ENCODE measurements at places on chromosomes 1 and 21.

DNA sequence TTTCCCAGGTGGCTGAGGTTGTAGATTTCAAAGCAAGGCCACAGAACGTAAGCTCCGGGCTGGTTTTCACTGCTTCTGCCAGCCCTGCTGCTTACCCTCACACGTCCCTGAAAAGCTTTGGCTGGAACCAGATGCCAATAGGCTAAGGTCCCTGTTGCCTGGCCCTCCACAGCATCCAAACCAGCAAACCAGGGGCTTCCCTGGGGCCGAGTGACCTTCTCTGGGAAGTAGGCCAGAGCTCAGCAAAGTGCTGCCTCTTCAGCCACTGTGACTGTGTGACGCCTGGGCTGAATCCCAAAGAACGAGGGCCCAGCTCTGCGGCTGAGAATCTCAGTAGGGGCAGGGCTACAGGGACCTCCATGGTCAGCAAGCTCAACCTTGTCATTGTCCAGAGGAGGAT is 28.9 kb upstream of the RBM15 start:
- no peak for DNase-seq

- DNase-seq = peak; percentile 78
Observed at GRCh38 chr1:67019600-67020136, 34.3 kb downstream of the SLC35D1 start.

GRCh38 chr21:30153697-30154340 is 12.8 kb downstream of the CLDN17 start:
- no peak for DNase-seq

DNA sequence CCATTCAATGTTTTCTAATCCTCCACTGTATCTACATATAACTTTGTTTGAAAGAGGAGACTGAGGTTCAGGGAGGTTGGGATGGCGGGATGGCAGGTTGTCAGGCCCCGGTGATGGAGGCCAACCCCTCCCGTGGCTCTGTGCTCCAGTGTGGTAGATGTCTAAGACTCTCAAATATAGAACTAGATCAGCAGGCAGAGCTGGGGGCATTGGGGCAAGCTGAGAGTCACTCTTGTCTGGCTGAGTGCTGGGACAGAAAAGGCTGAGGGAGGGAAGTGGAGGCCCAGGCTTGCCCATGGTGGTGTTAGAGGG is 1.7 kb downstream of the IL6R start:
- no peak for DNase-seq

GRCh38 chr1:102463328-102463727 is 466.6 kb upstream of the OLFM3 start:
- DNase-seq = no peak

GRCh38 chr1:10904396-10905358 is 107.8 kb upstream of the TARDBP start:
- no peak for DNase-seq

DNA sequence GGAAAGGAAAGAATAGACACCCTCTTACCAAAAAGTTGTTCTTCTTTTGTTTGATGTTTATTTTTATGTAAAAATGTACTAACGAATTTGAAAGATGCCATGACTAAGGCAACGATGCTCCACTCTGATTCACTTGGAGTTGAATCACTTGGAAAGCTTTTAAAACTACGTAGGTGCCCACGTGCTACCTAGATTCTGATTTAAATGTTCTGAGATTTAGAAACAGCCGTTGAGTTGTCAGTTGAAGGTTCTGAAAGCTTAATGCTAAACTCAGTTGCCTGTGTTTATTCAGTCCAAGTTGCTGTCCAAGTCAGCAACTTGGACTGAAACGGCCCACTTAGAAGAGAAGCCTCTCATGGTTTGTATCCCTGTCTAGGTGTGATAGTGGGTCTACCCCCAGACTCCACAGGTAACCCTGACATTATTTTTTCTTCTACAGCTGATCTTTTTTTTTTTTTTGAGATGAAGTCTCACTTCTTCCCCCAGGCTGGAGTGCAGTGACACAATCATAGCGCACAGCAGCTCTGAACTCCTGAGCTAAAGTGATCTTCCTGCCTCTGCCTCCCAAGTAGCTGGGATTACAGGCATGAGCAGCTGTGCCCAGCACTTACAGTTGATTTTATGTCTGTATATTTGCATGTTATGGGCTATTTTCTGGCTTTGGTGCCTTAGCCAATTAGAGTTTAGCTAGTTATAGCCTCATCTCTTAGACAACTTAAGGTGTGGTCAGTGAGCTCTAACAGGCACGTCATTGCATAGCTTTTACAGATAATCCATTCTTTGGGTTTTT is 1.4 kb upstream of the VAMP4 start:
- no peak for DNase-seq

GRCh38 chr1:8604041-8604945 is 213.1 kb downstream of the RERE start:
- DNase-seq = no peak

- no peak for DNase-seq
Observed at GRCh38 chr1:48756683-48757316, 19.9 kb downstream of the BEND5 start.

GRCh38 chr1:53104289-53104913 is 38.0 kb downstream of the SLC1A7 start:
- no peak for DNase-seq

DNA sequence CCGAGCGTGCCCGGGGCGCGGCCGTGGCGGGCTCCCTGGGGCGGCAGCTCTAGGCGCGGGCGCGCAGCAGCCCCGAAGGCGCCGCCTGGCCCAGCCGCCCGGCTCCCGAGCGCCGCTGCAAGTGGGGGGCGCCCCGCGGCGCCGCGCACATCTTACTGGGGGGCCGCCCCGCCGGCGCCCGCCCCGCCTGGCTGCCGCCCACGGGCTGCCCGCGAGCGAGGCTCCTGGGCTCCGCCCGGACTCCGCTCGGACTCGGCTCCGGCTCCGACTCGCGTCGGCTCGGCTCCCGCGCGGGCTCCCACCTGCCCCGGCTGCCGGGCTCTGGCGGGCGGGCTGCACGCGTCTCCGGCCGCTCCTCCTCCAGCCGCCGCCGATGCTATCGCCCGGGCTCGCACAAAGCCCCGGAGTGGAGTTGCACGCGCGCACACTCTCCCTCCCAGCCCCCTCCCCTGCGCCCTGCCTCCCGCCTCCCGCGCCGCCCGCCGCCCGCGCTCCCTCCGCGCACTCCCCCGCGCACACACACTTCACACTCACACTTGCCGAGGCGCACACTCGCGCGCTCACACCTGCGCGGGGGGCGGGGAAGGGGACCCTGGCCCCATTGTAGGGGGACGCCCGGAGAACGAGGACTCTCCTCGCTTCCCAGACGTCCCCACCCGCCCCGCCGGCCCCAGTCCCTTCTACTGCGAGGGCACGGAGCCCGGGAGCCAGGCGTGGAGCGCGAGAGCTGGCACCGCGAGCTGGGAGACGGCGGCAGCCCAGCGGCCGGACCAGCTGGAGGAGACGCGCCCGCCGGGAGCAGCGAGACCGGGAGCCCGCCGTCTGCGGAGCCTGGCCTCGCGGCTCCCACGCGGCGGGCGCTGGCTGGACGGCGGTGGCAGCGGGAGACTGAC is at the start of gene GRIK3:
Gene GRIK3 (minus strand): TSS at position 395 of the 893 bp plus-strand sequence. CDS start 407 bp downstream, outside the sequence.
- no peak for DNase-seq

DNA sequence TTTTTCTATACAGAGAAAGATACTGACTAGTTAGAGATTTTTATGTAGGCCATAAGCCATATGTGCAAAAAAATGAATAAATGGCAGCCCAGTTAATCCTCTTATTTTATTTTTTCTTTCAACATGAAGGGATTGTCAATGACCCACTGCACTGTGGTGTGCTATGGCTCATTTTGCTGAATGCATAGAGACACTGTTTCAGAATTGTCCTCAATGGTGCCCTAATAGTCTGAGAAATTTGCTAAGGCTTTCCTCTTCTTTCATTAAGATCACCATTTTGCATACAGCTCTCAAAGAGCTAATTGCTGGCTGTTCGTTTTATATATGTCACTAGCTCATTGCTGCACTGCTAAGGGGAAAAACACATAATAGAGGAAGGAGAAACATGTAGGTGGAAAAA is 189.5 kb downstream of the SLC44A5 start:
- DNase-seq = no peak

GRCh38 chr1:163054181-163054591 is 15.0 kb upstream of the RGS4 start:
- no peak for DNase-seq

- DNase-seq = no peak
Observed at GRCh38 chr1:177848577-177848976, 121.3 kb downstream of the SEC16B start.

Measured in BJ (cell line).